ENCODE measurements at places on chromosomes 2 and 18. TPM values are rescaled to one million over a fixed set of nuclear protein-coding genes. Genes with fewer than 3 reads are reported as not detected.

- DNase-seq, result no peak
These were observed 159.0 kb downstream of the NUP35 start for GRCh38 chr2:183283209-183283608.

DNA sequence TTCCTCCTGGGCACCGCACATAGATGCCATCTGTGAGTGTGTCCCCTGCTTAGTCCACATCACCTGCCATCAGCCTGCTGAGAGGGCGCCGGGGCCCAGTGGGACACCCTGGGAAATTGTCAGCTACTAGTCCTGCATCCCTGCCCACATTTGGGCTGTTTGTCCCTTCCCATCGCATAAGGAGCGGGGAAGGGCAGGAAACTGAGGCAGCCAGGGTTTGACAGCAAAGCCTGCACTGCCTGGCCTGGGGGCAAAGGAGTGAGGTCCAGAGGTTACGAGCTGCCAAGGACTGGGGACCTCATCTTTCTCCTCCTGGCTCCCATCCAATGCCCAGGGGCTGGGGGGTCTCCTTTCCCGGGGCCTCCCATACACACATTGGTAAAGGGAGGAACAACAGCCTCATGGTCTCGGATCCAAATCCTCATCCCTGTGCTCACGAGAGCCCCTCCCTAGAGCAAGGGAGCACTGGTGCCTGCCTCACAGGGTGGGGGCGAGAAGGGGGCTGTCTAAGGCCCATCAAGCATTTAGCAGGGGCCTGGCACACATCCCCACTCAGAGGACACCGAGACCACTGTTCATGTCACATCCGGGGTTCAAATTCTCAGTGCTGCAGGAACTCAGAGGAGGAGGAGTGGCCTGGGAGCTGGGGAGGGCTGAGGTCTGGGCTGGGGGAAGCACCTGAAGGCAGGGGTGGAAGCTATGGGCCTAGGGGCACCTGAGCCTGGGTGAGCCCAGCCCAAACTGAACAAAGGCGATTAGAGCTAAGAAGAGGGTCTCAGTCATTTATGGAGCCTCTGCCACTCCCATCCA is 113.8 kb downstream of the SMAD7 start:
- peak; percentile 18 for DNase-seq

DNA sequence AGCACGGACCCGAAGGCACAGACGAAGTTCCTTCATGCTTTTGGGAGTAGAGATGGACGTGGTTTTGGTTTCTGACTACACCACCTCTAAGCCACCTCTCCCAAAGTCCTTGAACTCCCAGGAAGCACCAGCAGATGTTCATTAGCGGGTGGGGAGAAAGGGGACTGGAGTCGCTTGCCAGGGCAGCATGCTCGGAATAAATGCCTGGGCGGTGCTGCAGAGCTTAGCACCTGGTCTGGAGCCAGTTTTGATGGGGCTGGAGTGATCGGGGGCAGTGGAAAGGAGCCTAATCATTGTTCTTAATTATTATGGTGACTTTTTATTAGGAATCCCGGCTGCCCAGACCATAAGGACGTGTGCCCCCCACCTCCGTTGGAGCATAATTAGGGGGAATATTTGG is 220.8 kb downstream of the TFCP2L1 start:
- DNase-seq, result no peak

SP100 gene
- total RNA-seq, result 69.2 TPM

All from left ventricle myocardium superior (tissue), 1 donor.